ENCODE measurements at places on chromosomes 2 and 18.

GRCh38 chr18:68568364-68569155 is 146.3 kb downstream of the TMX3 start:
- DNase-seq = no peak

DNA sequence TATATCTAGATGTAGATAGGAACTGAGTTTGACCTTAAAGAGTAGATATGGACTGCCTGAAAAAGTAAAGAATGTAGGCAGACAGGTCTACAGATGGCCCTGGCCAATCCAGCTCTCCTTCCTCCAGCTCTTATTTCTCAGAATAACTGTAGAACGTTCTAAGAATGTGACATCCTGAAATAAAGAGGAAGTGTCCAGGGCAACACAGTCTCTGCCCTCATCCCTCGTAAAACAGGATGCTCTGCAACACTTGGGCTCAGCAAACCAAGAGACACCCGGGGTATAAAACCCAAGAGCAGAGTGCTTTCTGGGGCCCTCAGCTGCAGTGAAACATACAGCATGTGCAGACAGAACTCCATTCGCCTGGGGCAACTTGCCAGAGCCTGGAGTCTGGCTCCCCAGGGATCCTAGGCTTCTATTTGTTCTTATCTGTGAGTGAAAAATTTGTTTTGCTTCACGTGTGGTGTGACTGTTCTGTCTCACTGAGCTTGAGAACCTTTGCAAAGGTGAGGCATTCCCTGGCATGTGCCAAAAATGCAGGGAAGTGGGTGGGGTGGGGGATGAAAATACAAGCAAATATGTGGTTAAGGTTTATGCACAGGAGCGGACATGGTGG is 401.0 kb downstream of the SETBP1 start:
- DNase-seq = no peak

DNA sequence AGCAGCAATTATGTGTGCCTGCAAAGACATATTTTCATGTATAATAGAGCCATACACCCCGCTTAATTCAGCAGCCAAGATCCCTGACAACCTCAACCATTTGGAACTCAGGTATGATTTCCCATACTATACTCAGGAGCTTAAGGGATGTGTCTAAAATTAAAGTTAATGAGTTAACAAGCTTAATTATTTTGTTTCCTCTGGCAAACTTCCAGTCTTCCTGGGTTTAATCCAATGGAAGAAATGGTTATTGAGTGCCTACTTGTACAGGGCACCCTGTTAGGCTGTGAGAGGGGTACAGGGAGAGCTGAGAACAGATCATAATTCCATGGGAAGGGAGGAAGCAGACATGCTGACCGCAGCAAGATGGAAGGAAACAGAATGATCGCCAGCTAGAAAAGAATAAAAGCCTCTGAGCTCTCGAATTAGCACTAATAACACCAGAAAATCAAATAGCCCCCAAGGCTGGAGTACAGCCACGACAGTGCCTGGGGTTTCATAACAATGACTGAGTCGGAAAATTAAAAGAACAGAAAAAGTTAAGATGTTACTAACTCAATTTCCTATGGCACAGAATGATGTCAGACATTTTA is 20.8 kb upstream of the CEP68 start:
- no peak for DNase-seq

GRCh38 chr2:20106746-20107145 is 55.3 kb upstream of the LAPTM4A start:
- DNase-seq = peak; percentile 46

DNA sequence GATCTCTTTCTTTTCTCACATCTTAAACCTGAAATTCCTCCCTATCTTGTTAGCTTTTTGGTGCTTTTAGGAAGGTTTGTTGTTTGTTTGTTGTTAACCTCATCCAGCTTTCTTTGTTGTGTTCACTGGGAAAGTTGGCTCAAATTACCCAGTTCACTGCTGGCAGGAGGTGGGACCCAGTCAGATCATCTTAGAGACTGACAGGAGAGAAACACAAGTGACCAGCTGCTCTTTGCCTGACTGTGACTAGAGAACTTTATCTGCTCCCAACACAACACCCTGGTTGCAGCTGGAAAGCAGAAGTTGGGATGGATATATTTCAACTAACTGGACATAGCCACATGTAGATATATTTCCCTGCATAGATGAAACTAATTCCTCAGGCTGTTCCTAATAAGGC is 10.0 kb downstream of the MAPK4 start:
- no peak for DNase-seq

DNA sequence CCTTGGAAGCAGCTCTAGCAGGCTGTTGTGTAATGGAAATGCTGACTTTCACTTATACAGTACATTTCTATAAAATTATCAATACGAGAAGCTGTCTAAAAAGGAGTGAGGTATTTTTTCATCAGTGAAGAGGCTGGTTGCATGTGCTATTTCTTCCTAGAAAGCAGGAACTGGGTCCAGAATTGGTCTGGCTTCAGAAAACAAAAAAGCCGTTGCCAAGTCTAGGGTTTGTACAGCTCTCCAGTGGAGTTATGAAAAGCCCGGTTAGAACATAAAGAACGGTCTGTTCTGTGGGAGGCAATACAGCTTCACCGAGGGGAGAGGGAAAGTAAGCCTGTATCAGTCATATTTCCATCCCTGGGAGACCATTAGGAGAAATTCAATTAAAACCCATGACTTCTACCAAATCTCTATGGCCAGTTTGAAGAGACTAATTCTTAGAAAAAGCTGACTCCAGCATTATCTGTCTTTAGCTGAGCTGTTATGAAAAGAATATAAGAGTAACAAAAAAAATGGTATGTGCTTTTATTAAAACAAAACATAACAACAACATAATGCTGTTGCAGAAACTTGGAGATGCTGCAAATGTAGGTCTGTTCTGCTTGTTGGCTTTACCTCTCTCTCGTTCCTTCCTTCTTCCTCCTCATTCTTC is 217.0 kb downstream of the CMPK2 start:
- no peak for DNase-seq

GRCh38 chr2:198273660-198274059 is 469.3 kb downstream of the PLCL1 start:
- DNase-seq = no peak

GRCh38 chr2:207319316-207319715 is 153.6 kb upstream of the KLF7 start:
- no peak for DNase-seq

DNA sequence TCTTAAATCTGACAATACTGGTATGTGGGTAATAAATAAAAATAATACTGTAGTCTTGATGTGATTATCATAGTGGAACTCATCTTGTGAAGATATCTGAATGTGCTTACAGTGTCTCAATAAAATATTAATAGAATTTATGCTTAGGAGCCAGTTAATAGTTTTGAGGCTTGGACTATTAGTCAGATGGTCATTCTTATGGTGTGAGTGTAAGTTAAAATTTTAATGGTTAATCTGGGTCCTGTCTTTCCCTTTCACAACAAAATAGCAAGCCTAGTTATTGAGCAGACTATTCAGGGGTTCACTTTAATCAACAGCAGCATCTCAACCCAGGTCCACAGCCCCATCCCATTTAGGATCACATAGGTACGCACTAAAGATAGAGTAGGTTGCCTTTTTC is 138.9 kb downstream of the HAUS1 start:
- DNase-seq = no peak

DNA sequence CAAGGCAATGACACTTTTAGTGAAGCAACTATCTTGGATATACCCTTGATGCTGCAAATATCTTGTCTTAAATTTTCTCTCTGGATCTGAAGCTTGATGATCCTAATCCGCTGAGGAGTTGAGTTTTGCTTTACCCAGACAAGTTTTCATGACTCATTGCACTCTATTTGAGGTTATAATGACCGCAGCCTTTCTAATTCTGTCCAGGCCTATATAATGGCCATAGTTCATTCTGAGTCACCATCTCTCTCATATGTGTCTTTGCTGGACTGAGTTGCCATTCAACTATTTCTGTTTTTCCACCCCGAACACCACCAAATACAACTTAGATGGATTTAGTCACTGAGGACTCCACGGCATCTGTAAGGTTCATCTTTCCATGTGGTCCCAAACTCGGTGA is 802.1 kb upstream of the FAM98A start:
- no peak for DNase-seq

- no peak for DNase-seq
Observed at GRCh38 chr2:23475036-23475435, 90.1 kb downstream of the KLHL29 start.

DNA sequence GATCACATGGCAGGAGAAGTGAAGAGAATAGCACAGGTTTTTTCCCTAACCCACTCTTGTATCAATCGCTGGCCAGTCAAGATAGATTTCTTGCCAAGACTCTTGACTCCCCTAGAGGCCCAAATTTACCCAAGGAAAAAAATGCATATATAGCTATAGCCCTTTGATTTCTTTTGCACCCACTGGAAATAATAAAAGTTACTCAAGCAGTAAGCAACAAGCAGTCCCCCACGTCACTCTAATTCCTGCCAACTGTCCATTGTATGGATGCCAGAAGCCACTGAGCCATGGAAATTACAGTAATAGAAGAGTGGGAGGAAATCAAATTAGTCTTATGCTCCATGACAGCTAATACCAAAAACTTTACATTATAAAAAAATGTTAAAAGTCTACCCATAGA is 125.3 kb upstream of the SLC39A10 start:
- no peak for DNase-seq

GRCh38 chr2:46131-46470 is 204 bp downstream of the FAM110C start:
- DNase-seq = no peak

DNA sequence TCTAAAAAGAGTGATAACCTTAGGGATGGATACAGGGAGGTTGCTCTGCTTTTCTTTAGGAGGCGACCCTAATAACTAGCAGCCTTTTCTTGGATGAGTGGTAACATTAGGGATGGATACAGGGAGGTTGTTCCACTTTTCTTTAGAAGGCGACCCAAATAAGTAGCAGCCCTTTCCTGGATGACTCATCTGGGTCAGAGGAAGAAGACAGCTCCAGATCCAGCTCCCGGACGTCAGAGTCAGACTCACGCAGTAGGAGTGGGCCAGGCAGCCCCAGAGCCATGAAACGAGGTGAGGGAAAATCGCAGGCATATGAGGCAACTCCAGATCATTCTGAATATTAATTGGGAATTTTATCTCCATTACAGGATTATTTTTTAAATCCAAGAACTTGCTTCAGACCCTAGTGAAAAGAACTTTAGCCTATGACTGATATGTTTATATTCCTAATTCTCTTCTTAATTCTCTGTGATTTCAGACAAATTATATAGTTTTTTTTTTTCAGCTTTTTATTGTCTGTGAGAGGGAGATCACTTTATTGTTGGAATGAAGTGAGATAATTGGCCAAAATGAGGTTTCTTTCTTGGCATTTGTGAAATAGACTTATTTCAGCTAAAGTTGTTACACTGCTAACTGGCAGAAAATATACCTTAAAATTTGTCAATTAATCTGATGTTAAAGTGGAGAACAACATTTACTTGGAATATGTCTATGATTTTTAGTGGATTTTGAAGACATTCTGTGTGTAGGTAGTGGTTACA is 31.2 kb upstream of the C1GALT1C1L start:
- no peak for DNase-seq

DNA sequence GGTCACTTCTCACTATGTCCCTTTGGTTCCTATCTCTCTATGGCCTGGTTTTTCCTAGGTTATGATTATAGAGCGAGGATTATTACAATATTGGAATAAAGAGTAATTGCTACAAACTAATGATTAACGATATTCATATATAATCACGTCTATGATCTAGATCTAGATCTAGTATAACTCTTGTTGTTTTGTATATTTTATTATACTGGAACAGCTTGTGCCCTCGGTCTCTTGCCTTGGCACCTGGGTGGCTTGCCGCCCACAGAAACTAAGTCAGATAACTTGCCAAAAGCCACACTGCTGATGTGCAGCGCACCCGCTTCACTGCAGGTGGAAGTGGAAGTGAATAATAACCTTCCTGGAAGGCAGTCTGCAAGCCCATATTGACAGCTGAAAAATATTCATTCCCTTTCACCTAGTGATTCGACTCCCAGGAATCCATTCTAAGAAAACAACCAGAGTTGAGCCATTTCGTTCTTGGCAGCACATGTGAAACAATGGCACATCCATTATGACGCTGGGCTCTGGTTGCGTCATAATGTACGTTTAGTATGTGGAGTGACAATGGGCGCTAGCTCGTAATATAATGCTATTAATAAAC is 725 bp upstream of the ANKRD53 start:
- DNase-seq = peak; percentile 55

DNA sequence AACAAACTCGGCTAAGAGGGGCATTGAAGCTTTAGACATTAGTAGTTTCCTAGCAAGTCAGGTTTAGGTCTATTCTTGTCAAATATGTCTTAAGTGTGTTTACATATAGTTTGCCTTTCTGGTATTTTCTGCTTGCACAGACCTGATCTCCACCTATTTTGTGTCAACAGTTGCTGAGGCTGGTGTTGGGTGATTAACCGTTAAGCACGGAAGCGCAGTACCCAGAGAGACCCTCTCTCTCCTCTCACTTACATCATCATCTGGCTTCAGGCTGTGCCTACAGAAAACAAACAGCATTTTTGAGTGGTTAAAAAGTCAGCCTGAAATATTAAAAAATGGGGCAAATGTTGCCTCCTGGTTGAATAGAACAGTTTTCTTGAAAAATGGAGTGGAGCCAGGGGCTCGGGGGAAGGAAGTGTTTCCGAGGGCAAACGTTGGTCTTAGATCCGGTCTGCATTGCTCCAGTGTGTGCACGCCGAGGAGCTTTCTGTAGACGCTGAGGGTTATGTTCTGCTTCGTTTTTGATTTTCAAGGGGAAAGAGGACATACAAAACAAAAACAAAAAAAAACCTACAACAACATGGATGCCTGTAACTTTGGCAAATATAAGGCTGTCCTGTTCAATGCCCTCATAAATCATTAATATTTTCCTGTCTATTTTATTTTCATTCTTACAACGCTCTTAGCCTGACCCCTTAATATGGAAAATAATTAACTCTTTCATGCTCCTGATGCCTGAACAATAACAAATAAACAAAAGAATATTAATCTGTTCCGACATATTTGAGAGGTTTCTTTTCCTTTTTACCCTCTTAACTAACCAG is 120.8 kb downstream of the MEIS1 start:
- peak; percentile 26 for DNase-seq

- DNase-seq = no peak
Observed at GRCh38 chr2:189474526-189474925, 33.3 kb downstream of the WDR75 start.

DNA sequence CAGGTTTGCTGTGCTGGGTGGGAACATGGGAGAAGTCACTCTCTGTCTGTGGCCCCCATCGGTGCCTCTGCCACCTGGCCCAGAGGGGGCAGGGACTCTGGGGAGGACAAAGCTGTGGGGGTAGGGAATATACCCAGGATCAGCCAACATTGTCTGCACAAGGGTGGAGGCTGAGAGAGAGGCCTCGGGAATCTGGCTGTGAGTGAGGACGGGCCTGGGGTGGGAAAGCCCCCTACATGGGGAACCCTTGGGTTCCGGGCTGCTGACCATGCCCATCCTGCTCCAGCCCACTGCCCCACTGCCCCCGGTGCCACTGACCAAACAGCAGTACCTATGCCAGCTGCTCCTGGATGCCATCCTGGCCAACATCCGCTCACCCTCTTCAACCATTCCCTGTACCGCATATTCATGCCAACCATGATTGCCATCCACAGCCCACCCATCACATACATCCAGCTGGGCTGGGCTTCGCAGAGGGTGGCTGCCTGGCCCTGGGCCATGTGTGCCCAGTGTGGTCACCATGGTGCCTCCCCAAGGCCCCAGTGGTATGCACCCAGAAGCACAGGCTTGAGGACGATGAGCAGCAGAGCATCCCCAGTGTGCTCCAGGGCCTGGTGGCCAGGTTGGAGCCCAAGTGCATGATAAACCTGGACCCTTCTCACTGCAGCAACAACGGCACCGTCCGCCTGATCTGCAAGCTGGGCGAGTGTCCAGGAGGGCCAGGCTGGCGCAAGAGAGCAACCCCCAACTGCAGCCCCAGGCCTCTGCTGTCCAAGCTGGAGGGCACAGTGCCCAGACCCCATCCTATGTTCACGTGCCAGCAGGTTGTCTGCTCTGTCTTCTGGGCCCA is 6.9 kb upstream of the POTEF start:
- DNase-seq = no peak

Data from erythroblast (primary cell).